ENCODE measurements at places on chromosomes 1 and 21.

GRCh38 chr1:234990328-234990675 lies 138.3 kb downstream of the TOMM20 start:
- no peak for DNase-seq

- no peak for DNase-seq
These were observed 25.0 kb downstream of the TTC39A start for GRCh38 chr1:51305371-51305823.

GRCh38 chr1:221965252-221965651 lies 223.4 kb upstream of the DUSP10 start:
- DNase-seq = no peak

- DNase-seq = peak; percentile 24
These were observed 93.5 kb upstream of the ACTL8 start for GRCh38 chr1:17661546-17662157.

DNA sequence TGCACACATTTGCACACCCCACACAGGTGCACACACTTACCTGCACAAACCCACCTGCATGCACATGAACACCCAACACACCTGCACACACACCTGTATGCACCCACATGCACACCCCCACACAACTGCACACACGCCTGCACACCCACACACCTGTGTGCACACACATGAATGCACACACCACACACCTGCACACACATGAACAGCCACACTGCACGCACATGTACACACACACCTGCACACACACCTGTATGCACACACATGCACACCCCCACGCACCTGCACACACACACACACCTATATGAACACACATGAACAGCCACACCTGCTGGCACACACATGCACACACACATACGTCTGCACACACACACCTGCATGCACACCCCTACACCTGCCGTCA lies 17.9 kb upstream of the TTC34 start:
- no peak for DNase-seq

DNA sequence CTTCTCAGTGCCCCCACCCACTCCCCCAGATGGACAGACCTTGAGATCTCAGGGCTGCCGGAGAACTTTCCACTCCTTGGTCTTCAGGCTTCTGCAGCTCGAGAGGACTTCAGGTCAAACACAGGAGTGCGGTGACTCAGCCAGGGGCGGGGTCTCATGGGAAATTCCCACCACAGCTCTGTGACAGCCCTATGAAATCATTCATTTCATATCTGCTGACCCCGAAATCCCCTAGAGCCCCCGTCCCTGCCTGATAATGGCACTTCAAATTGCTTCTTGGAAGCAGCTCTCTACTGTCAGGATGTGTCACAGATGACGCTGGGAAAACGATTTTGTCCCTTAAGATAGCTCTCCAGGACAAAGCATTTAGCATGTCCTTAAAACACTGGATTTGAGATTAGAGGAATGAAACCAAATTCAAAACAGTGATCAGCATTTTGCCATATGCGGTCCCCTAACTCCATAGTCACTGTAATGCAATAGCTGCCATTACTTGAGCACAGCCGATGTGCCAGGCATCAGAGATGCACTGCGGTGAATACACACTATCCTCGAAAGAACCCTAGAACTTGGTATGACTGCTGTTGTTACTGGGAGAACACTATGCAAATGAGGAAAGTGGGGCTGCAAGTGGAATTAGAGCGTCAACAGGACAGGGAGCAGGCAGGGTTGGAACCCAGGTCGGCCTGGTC lies at the start of gene TNFRSF9:
Gene TNFRSF9, minus strand, starts transcription at position 95 of the 692 bp plus-strand sequence. CDS start 845 bp downstream, outside the sequence.
- no peak for DNase-seq

- no peak for DNase-seq
These were observed 262.3 kb downstream of the LRRC40 start for GRCh38 chr1:69943030-69943429.

DNA sequence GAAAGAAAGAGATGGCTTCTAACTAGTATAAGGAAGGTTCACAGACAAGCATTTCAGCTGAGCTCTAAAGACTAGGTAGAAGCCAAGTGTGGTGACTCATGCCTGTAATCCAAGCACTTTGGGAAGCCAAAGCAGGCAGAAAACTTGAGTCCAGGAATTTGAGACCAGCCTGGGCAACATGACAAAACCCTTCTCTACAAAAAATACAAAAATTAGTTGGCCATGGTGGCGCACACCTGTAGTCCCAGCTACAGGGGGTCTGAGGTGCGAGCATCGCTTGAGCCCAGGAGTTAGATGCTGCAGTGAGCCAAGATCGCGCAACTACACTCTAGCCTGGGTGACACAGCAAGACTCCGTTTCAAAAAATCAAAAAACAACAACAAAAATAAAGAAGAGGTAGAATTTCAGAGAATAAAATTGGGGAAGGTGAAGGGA lies 27.8 kb downstream of the FBXO42 start:
- DNase-seq = no peak

DNA sequence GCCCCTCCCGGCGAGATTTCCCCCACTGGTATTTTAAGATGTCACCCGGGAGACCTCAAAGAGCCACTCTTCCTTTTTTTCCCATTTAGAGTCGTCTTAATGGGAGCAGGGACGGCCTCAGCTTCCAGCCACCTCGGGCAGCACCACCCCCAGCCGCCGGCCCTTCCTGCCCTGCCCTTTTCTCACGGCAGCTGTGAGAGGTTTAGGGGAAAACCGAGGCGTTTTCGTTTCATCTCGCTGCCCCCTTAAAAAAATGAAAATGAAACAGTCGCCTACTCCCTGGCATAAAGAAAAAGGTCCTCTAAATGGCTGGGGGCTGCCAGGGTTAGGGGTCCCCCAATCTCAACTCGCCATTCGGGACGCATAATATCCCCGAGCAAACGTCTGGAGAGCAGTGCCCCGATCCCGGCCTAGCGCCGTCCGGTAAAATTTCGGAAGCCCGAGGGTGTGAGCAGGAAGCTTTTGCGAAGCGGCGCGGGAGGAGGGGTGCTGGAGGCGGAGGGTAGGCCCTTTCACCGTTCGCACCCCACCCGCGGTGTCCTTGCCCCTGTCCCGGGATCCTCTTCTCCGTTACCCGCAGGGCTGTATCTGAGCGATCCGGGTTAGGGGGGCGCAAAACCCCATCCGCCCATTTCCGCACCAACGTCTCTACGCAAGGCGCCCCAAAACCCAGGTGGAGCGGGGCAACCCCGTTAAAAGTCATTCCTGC lies 1.2 kb downstream of the RUNX3 start:
- DNase-seq = no peak

- no peak for DNase-seq
These were observed 198.4 kb downstream of the HHAT start for GRCh38 chr1:210527091-210527490.

DNA sequence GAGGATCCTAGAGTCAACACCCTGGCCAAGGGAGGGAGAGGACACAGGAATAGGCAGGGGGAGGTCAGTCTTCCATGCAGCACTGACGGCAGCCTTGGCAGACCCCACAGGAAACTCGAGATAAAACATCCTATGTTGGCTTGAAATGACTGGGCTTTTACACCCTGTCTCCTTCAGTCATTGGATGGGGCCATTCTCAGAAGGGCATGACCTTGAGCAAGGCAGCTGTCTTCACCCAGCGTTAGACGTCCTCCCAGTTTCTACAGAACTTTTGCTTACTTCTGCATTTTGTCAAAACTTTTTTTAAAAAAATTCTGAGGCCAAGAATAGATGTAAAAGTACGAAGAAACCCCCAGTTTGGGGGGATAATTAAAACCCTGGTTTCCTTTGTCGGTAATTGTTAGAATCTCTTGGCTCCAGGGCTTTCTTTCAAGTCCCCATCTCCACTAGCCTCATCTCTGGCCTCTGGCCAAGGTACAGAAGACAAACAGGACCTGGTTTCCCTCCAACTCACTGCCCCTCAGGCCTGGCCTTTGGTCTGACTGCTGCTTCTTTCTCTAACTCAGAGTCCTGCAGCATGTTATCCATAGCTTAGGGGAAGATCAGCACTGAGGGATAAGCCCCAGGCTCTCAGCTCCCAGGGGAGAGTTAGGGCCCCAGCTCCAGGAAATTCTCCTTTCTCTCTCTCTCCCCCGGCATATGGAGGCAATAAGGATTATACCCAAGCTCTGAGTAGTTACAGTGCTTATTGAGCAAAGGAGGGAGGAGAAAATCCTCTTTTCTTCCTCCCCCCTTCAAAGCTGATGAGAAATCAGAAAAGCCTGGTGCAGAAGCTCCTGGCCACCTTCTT lies 51.6 kb upstream of the KCND3 start:
- no peak for DNase-seq

GRCh38 chr1:204729516-204729915 lies 44.0 kb upstream of the LRRN2 start:
- DNase-seq = no peak

GRCh38 chr1:234863551-234863971 lies 253.6 kb upstream of the IRF2BP2 start:
- no peak for DNase-seq

DNA sequence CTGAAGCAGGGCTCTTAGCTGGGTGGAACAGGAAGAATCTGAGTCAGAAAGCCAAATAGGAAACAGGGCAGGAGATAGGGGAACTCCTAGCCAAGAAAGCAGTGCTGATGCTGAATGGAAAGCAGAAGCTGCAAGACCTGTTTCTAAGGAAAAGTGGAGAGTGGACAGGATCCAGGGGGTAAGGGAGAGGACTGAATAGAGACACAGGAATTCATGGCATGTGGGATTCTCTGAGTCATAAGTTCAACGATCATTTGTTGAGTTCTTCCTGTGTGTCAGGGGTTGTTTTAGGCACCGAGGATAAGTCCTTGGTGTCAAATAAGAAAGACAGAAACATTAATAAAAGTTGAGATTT lies 153.8 kb upstream of the FGGY start:
- peak; percentile 82 for DNase-seq

GRCh38 chr1:225851805-225852204 lies 30.4 kb downstream of the TMEM63A start:
- no peak for DNase-seq

- no peak for DNase-seq
These were observed 57.8 kb upstream of the KCNJ6 start for GRCh38 chr21:37974081-37974480.

GRCh38 chr1:9271861-9272595 lies 20.7 kb upstream of the SPSB1 start:
- DNase-seq = no peak

DNA sequence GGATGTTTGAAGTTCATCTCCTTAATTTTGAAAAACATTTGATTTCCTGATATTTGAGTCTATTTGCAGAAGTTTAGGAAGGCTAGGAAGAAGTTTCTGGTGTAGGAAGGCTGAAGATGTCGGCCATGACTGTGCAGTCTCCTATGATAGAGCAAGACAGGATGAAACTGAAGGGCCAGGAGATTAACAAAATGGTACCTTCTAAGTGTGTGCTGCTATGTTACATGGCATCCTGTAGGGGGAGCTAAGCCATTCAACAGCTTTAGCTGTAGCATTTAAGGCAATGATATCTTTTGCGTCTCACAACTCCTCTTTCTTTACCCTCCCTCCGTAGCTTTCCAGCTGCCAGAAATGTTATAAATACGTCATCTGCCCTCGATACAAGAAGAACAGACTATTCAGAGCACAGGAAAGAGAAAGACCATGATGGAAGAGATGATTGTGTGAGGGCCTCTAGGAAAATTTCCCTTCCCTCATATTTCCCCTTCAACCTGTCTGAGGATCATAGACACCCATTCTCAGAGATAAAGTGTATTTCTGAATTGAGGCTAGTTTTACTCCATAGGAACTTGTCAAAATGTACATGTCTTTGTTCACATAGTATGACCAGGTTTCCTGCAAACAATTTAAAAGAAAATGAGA lies 61.1 kb downstream of the XCL1 start:
- DNase-seq = no peak

- DNase-seq = no peak
These were observed 534.4 kb upstream of the PKN2 start for GRCh38 chr1:88149686-88150085.

DNA sequence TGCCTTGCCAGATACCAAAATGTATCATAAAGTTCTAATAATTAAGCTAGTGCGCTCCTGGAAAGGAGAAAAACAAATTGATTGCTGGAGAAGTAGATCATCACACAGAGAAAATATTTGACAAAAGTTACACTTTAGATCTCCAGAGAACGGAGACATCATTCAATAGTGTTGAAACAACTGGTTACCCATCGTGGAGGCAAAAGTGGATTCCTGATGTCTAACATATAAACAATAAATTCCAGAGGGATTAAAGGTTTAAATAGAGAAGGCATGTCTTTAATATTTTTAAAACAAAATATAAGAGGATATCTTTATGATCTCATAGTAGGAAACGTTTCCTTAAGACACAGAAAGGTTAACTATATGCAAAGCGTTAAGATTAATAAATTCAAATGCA lies 41.0 kb downstream of the NRIP1 start:
- no peak for DNase-seq

DNA sequence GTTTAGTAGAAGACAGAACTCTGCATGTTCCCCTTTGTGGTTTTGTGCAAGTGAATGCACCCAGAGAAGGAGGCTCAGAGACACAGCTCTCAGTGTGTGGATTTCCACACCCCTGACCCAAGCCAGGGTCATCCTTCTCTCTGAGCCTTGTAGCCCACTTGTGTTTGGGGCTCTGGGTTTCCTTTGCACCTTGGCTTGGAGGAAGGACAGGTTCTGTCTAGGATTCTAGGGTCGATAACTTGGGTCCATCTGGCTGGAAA lies 27.2 kb downstream of the MYOG start:
- DNase-seq = no peak

- DNase-seq = no peak
These were observed 3.6 kb upstream of the PTGS2 start for GRCh38 chr1:186683652-186684410.

DNA sequence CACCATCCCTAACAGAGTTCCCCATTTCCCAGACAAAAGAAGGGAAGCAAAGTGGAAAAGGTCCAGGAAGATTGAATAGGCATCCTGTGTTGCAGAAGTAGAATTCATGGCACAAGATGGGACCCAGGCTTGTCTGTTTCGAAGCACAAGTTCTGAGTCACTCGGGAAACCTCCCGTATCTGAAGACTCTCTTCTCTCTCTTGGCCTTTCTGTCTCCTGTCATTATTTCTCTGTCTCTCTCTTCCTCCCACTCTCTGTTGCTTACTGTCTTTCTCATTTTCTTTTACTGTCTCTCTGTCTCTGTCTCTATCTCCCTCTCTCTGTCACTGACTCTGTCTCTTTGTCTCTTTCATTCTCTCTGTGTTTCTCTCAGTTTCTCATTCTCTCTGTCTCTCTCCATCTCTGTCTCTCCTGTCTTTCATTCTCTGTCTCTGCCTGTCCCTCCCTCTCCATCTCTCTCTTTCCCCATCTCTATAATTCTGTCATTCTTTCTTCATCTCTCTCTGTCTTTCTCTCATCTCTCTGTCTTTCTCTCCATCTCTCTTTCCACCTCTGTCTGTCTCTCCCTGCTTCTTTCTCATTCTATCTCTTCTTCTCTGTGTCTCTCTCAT lies 23.7 kb downstream of the RNF187 start:
- no peak for DNase-seq

- DNase-seq = peak; percentile 5
These were observed 156.9 kb upstream of the GJB5 start for GRCh38 chr1:34597877-34598514.

- no peak for DNase-seq
These were observed 255.5 kb upstream of the SGIP1 start for GRCh38 chr1:66278260-66279021.

All from SW 1271 (cell line).